ENCODE measurements at places on chromosomes 4 and X. TPM values are rescaled to one million over a fixed set of nuclear protein-coding genes. Genes with fewer than 3 reads are reported as not detected.

Gene AFF2
- total RNA-seq: 0.56 TPM

Gene NAP1L5
- 12.3 TPM for total RNA-seq

Gene MUC7
- total RNA-seq: not detected

Gene ABLIM2
- total RNA-seq: 1.5 TPM

Gene TMEM271
- not detected for total RNA-seq

Gene HPGDS
- 0.28 TPM for total RNA-seq

Gene CSAG1
- total RNA-seq: not detected

Data from regular cardiac myocyte (primary cell).